Brain (organoid and tissue), 16 donors: ENCODE measurements at places on chromosomes 11 and 22. TPM values are rescaled to one million over a fixed set of nuclear protein-coding genes. Genes with fewer than 3 reads are reported as not detected.
A peak's percentile ranks its signal among the peaks of the same experiment; 100 is the strongest.

GRCh38 chr11:130202818-130203689 is 43.5 kb downstream of the ST14 start:
- DNase-seq = no peak

The SLC6A5 gene
- not detected for polyA plus RNA-seq

The TRIM49 gene
- not detected for polyA plus RNA-seq

The TMEM151A gene
- 54.6 TPM for polyA plus RNA-seq

The TMEM121B gene
- polyA plus RNA-seq = 7.4 TPM

The ROM1 gene
- polyA plus RNA-seq = 24.3 TPM

GRCh38 chr11:19675397-19675796 is 37.2 kb upstream of the NAV2 start:
- DNase-seq = no peak

- no peak for DNase-seq
Measured at GRCh38 chr11:126592496-126593410, 237.3 kb downstream of the ST3GAL4 start.

- peak; percentile 57 for DNase-seq
Measured at GRCh38 chr22:39170825-39171622, 18.5 kb upstream of the CBX7 start.

The GRK3 gene
- polyA plus RNA-seq = 2.5 TPM

The NLRP6 gene
- polyA plus RNA-seq = not detected

DNA sequence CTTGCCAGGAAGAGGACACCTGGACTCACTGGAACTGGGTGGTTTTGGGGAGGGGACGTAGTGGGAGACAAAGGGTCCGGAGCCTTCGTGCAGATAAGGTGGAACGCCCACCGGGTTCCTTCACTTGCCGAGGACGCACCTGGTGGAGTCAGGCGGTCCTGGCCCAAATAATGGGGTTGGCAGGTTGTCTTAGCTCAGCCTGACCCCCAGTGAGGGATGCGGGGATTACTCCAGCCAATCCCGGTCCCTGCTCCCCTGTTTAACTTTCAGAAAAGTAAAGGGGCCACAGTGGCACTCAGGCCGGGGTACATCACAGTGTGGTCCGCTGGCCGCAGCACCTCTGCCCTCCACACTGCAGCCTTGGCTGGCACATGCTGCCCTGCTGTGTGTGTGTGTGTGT is 18.0 kb downstream of the A4GALT start:
- DNase-seq = no peak

DNA sequence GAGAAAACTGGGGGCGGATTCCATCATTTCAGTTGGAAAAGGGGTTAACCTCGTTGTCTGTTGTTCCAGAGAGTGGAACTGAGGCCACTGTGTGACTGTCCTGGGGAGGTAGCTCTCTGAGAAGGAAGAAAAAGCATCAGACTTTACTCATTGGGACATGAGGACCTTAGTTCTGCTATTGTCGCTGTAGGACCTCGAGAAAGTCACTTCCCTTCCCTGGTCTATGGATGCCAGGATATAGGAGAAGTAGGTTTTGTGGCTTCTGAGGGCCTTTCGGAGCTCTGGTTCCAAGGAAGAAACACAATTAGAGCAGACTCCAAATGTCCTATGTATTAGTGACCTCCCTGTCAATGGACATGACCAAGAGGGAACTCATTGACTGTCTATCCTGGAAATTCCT is 6.2 kb downstream of the MYO18B start:
- no peak for DNase-seq

GRCh38 chr22:42752230-42752746 is 31.6 kb upstream of the A4GALT start:
- DNase-seq = no peak

DNA sequence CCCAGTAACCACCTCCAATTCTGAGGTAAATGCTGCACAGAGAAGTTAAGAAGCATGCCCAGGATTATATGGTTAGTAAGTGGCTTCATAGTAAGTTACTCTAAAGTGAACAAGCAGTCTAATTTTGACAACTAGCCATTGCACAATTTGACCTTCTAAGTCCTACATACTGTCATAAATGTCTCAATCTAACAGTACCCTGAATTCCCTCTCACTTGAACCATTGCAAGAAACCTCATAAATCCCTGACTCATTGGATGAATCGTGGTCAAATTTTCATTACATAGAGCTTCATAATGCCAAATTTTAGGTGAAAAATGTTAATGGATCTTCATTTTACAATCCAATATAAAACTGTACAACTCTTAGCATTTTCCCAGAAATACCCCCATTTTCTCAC is 217.3 kb upstream of the GRIA4 start:
- no peak for DNase-seq

DNA sequence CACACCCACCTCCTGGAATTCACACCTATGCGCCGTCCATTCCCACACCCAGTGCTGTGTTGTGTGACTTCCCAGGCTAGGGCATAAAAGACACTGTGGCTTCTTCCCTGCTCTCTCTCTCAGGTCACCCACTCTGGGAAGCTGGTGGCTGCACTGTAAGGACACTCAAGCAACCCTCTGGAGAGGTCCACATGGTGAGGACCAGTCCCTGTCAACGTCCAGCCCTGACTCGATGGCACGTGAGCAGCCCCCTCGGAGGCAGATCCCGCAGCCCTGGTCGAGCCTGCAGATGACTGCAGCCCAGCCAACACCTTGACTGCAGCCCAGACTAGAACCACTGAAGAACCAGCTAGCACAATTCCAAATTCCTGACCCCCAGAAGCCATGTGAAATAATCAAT is 16.2 kb downstream of the CBX7 start:
- DNase-seq = no peak

The GNAZ gene
- 48.7 TPM for polyA plus RNA-seq

GRCh38 chr22:36986242-36986821 is 32.9 kb downstream of the TST start:
- DNase-seq = no peak

- no peak for DNase-seq
Measured at GRCh38 chr11:63845303-63845702, 6.4 kb downstream of the MARK2 start.

The HEPHL1 gene
- polyA plus RNA-seq = not detected

DNA sequence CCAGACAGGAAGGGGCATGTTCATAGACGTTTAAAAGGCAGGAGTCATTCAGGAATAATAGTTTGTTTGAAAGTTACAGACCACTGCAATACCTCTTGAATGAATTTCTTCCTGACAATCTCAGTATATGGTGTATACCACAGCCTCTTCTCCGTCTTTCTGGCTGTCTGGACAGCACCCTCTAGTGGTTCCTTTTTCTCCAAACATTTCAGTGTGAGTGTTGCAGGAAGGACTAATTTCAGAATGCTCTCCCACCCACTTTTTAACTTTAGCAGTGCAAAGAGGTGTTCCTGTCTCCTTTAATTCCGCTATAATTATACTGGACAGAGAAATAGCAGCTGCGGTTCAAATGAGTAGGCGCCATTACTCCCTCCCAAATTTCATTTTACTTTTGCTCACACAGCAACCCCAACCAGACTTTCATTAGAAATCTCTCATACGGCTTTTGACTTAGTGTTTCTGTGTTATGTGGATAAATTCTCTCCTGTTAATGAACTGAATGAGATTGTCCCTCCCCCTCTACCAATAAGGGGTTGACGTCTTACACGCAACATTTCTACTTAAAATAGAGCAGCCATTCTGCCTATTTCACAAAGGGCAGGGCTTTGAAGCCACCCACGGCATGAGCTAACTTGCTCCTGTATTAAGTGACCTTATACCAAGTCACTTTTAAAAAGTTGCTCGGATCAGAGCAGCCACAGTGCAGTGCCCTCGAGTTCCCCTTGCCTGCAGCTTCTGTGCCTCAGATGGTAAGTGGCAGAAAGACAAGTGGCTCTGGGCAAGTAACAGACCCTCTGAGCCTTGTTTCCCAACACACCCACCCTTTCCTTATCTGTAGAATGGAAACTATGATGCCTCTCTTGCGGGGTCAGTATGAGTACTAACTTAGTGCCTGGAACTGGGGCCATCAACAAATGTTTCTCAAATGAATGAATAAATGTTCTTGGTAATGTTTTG is 368.6 kb downstream of the OPCML start:
- DNase-seq = peak; percentile 89
